ENCODE measurements at places on chromosomes 5 and 9.

DNA sequence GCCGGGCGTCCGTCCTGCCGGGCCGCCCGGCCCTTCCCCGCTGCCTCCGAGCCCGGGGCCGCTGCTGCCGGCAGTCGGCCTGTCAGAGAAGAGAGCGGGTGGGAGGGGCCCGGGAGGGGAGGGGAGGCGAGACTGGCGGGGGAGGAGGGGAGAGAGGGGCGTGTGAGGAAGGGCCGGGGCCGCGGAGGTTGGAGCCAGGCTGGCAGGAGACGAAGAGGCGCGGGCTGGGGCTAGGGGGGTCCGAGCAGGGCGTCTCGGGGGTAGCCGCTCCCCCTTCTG lies 570 bp downstream of the CREBRF start:
- peak; percentile 63 for DNase-seq

DNA sequence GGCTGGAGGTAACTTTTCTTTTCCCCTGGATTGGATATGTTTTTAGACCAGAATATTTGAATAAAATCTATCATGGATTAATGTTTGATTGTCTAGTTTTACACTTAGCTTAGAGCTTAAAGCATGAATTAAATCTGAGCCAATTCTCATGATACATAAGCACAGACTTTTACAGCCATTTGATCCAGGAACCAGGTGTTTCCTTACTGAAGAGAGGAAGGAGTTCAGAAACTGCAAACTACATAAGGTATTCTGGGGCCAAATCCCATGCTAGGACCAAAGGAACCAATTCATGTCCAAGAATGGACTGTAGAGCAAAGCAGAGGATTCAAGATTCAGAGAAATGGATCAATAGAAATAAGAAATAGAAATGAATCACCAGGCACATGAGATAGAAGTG lies 360.4 kb upstream of the ZNF608 start:
- no peak for DNase-seq

DNA sequence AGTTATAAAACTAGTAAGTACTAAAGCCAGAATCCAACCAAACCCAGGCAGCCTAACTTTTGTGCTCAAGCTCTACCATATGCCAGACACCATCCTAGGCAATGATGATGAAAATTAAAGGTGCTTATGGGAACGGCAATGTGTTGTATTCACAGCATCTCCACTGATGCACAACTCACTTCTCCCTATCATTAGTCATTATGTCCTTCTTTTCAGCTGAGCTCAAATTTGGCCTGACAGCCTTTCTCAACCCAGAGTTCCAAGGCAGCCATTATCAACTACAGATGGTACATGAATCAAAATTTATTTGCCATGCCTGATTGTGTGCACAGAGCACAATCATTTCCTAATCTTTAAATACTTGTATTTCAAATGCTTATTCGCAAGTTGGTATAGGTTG lies 121.6 kb upstream of the TNPO1 start:
- no peak for DNase-seq

GRCh38 chr9:13267743-13268142 lies 11.7 kb downstream of the MPDZ start:
- no peak for DNase-seq

DNA sequence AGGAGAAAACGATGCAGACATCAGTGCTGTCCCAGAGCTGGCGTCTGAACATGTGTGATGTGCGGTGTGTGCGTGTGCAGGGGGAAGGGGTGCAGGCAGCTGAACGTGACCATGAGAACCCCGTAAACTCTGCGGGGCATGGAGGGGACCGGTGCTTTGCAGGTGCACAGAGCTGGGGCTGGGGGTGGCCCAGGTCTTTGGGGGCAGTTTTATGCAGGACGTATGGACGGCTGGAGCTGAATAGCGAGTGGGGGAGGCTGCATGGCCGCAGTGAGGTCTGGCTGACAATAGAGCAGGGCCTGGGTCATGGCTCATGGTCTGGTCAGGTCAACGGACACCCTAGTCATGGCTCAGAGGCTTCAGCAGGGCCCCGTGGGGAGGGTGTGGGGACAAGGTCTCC lies 3.3 kb upstream of the EXOC3 start:
- DNase-seq, result no peak

GRCh38 chr9:101727612-101728524 lies 10.6 kb downstream of the GRIN3A start:
- DNase-seq, result peak; percentile 43

DNA sequence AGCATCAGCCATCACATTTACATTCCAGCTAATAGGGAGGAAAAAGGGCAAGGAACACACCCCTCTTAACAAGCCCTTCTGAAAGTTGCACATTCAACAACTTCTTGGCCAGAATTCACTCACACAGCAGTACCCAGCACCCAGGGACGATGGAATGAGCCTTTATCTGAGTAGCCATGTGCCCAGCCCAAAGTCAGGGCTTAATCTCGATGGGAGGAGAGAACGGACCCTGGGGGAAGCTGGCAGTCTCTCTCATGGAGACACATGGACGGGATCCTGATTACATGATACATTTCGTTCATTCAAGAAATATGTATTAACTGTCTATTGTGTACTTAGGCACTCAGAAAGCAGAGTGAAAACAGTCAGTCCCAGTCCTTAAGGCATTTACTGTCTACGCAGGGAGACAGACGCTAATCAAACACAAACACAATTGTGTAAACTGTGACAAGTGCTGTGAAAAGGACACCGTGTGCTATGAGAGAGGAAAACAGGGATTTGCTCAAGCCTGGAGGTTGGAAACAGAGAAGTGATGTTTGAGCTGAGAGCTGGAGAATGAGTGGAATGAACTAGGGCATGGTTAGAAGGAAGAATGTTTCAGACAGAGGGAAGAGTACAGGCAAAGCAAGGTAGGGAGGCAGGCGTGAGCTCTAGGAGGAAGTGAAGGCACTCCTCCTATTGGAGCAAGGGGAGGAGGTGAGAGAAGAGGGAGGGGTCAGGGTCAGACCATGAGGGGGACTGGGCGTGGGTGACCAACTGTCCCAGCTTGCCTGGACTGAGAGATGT lies 7.4 kb downstream of the OTULINL start:
- no peak for DNase-seq

DNA sequence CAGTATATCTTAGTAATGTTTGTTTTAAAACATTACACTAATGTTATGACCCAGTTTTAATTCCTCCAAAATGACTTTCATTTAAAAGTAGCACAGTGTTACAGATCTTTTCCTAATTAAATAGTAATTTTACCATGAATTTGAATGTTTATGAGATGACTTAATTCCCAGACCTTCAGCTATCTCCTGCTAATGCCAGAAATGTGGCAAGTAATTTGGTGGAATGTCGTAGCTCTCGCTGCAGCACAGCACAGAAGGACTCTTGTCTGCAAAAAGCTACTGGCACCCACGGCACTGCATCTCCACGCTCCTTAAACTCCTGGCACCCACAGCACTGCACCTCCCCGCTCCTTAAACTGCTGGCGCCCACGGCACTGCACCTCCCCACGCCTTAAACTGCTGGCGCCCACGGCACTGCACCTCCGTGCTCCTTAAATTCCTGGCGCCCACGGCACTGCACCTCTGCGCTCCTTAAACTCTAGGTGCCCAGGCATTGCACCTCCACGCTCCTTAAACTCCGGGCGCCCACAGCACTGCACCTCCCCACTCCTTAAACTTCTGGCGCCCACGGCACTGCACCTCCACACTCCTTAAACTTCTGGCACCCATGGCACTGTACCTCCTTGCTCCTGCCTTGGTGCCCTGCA lies 163.1 kb downstream of the CDK5RAP2 start:
- no peak for DNase-seq

GRCh38 chr5:5511904-5512416 lies 89.5 kb downstream of the ICE1 start:
- no peak for DNase-seq

- no peak for DNase-seq
Observed at GRCh38 chr5:129096382-129096991, 1.9 kb downstream of the ISOC1 start.

GRCh38 chr5:74372051-74372450 lies 268.5 kb downstream of the ENC1 start:
- no peak for DNase-seq

DNA sequence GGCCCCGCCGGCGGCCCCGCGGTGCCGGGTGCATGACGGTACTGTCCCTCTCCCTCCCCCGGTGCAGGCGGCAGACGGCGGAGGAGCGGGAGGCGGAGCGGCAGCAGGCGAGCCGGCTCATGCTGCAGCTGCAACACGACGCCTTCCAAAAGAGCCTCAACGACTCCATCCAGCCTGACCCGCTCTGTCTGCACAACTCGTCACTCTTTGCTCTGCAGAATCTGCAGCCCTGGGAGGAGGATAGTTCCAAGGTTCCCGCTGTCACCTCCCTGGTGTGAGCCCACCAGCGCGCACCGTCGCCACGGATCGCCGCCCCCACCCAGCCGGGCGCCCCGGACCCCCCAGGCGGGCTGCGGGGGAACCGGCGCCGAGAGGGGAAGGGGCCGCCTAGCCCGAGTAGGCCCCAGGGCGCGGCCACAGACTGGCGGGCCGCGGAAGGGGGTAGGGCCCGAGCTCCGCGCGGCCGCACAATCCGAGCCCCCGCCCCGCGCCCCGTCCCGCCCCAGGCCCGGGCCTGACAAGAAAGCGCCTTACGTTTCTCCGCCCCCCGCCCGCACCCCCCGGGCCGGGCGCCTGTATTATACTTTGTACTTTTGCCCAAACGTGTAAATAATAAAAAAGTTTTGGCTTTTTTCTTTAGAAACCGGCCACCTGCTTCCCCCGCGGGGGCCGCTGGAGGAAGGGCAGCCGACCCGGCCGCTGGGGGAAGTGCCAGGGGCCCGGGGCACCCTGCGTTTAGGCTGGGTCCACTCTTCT lies 2.5 kb downstream of the TLX3 start:
- DNase-seq, result no peak

DNA sequence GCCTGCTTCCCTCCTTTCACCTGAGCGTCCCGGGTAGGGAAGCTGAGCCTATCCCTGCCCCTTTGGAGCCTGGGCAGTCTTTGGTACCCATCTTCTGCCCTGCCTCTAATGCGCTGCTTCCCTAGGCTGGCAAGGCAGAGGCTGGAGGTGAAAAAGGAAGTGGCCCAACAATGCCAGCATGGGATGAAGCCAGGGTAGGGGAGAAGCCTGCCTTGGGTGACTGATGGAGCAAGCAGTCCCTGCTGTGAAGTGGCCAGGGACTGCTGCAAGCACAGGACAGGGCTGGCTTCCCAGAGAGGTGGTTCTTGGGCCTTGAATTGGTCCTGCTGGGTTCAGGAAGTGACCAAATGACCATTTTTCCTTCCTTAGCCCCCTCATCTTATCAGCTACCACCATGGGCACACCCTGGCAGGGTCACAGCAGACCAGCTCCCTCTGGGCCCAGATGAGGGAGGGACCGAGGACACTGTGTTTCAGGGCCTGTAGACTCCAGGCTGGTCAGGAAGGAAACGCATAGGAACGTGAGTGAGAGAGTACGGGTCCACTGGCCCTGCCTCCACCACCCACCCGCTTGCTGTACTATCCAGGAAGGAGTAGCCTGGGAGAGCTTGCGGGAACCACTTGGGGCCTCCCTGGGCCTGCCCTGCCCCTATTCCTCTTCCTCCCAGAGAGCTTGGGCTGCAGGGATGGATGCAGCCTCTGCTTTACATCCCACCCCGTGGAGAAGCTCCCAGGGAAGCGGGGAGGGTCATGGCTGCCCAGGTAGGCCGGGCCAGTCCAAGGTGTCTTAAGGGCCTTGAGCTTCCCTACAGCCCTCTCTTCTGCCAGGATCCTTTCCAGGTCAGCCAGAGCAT lies 102.6 kb downstream of the DAB2IP start:
- DNase-seq, result no peak

GRCh38 chr5:174723315-174723978 lies 935 bp upstream of the MSX2 start:
- DNase-seq, result no peak

- DNase-seq, result no peak
Observed at GRCh38 chr9:34541540-34541939, 18.8 kb upstream of the ENHO start.

DNA sequence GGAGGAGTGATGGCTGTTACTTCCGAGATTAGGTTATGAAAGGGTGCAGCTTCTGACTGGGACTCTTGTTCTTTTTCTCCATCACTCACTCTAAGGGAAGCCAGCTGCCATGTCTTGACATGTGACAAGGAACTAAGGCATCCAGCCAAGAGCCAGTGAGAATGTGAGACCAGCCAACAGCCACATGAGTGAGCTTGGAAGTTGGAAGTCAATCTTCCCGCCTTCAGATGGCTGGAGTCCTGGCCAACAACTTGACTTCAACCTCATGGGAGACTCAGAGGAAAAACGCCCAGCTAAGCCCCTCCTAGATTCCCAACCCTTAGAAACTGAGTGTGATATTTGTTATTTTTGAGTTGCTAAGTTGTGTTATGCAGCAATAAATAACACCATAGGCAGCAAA lies 201.1 kb downstream of the SNX18 start:
- DNase-seq, result no peak

- DNase-seq, result peak; percentile 54
Observed at GRCh38 chr5:88952996-88953643, 70.1 kb upstream of the MEF2C start.

- DNase-seq, result no peak
Observed at GRCh38 chr5:93331241-93331640, 249.8 kb downstream of the NR2F1-AS1 start.

DNA sequence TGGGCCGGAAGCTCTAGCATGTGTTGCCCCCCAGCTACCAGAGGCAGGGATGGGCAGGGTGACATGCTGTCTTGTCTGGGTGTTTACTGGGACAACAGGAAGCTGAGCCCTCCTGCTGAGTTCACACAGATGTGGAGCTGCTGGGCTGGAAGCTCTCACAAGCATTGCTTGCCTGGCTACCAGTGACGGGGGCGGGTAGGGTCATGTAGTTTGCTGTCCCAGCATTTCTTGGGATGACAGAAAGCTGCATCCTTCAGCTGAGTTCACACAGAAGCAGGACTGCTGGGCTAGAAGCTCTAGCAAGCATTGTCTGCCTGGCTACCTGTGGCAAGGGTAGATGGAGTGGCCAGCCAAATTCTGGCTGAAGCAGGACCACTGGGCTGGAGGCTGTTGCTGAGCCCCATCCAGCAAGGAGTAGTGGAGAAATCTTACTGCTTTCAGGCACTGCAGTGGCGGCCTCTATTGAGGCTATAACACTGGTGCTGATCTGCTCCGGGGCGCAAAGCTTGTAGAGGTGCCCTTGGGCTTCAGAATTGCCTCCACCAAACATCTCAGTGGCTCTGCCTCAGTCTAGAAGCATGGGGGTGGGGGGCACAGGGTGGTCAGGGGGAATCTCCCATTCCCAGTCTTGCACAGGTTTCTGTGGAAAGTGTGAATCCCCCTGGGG lies 25.1 kb downstream of the POLK start:
- DNase-seq, result peak; percentile 22

Data from COR-L47 (cell line).